ENCODE measurements at places on chromosomes 5 and 9.

GRCh38 chr9:69155341-69156030 is 18.6 kb upstream of the TJP2 start:
- DNase-seq: no peak

DNA sequence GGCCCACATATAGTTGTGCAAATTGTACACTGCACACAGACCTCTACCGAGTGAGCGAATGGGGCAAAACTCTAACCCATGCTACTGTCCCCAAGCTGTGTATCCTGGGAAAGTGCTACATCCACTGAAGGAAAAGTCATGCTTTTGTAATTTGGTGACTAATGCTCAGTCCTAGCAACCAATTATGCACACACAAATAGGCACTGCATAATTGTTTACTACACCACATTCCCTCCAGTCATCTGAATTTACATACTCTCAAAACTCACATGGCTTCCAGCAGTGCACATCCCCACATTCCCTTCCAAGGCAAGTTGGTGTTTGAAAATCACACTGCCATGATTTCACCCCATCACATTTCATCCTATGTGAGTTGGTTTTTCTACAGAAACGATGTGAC is 125.9 kb upstream of the OSMR start:
- no peak for DNase-seq

DNA sequence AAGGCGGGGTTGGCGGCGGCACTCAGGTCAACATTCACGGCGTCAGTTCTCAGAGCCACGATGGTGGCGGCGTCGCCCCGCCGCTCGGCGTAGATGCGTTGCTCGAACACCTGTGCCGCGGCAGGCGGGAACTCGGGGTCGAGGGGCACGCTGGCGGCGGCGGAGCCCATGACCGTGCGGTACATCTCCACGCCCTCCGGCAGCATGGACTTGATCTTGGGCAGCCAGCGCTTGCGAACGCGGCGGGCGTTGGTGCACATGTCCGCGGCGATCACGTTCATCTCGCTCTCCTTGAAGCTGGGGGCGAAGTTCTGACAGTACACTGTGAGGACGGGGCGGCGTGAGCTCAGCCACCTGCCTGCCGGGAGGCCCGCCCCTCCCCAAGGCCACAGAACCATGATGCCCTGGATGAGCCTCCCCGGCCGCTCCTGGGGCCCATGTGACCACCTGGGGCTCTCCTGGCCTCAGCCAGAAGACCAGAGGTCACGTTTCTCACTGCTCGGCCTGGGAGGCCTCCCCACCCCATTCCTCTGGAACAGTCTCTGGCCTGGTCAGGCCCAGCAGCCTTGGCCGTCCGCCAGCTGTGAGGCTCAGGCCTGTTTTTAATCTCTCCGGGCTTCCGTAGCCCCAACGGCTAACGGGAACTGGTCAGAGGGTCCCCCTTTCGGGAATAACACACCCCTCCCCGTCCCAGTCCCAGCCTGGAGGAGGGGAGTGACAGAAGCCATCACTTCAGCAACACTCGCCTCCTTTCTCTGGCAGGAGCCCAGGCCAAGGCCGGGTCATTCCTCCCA is 50.7 kb upstream of the UBAC1 start:
- no peak for DNase-seq

- DNase-seq: no peak
Measured at GRCh38 chr9:98481676-98482075, 226.2 kb upstream of the TBC1D2 start.

DNA sequence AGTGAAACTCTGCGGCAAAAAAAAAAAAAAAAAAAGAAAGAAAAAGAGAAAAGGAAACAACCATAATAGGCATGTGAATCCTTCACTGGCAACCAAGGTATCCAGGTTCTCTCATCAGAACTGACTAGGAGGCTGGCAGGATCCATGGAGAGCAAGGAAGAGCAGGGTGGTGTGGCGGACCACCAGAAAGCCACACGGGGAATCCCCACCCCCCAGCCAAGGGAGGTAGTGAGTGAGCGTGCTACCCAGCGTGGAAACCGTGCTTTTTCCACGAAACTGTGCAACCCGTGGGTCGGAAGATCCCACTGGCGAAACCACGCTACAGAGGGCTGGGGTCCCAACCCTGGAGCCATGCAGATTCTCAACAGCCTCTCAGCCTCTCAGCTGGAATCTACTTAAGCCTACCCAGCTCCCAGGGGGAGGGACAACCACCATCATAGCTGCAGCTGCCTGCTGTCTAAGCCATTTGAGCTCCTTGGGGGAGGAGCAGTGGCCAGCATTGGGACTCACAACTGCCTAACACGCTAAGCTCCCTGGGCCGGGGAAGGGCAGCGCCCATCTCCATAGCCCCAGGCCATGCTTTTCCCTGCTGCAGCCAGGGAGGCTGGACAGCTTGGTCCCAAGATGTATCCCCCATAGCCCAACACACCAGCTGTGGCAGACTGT is 91.6 kb downstream of the PRELID2 start:
- no peak for DNase-seq

DNA sequence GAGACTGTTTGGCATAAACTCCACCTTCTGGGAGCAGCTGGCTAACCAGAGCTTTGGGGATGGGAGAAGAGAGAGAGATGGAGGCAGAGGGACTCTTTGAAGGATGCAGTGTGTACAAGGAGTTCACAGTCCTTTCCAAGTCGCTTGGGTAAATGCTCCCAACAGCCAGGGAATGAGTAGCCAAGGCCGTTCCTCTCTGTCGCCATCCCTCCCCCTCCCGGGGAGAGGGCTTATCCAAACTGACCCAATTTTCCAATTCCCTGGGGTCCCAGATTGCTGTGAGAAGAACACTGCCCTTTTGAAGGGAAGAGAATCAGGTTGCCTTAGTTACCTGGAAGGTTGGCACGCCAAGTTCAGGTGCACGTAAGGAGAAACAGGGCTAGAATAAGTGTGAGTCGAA is 7.9 kb downstream of the WWC1 start:
- DNase-seq: no peak

GRCh38 chr5:158819840-158820620 is 279.7 kb downstream of the EBF1 start:
- no peak for DNase-seq

DNA sequence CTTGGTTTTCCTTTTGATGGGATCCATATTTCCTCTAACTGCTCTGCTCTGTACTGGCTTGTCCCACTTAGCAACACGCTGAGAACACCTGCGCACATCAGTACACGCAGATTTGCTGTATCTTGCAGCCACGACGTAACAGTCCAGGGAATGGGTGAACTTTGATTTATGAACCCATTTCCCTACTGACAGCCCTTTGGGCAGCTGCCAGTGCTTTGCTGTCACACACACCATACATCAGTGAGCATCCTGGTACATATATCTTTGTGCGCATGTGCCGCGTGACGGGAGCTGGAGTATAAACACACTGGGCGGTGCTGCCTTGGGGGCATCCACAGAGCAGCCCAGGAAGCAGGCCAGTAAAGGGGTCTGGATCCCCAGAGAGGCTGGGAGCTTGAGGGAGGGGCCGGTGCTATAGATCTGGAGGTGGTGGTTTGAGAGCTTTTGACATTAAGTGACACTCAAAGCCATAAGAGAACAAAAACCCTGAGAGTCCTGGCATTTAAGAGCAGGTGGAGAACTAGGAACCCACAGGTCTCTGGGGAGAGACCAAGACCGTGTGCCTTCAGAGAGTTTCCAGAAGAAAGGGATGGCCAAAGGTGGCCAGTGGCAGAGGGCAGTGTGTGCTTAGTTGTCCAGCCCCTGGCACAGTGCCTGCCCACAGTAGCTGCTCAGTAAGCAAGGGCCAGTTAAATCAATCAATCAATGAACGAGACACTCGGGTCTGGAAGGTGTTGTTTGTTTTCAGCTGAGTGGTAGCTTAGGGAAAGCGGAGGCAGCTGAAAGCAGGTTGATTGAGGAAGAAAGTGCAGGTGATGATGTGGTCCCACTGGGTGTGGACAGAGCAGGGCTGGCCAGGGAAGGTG is 53.7 kb downstream of the LMX1B start:
- DNase-seq: no peak

DNA sequence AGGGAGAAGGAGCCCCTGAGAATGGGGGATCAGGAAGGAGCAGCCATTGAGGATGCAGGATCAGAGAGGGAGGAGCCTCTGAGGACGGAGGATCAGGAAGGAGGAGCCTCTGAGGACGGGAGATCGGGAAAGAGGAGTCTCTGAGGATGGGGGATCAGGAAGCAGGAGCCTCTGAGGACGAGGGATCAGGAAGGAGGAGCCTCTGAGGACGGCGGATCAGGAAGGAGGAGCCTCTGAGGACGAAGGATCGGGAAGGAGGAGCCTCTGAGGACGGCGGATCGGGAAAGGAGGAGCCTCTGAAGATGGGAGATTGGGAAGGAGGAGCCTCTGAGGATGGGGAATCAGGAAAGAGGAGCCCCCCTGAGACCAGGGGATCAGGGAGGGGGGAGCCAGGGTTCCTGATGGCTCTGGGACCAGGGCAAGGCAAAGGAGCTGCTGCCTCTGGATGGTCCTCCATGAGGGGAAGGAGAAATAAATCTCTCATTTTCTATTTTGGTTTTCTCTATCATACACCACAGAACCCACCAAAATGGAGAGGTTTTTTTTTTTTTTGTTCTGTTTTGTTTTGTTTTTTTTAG is 22.6 kb upstream of the SARDH start:
- DNase-seq: no peak

DNA sequence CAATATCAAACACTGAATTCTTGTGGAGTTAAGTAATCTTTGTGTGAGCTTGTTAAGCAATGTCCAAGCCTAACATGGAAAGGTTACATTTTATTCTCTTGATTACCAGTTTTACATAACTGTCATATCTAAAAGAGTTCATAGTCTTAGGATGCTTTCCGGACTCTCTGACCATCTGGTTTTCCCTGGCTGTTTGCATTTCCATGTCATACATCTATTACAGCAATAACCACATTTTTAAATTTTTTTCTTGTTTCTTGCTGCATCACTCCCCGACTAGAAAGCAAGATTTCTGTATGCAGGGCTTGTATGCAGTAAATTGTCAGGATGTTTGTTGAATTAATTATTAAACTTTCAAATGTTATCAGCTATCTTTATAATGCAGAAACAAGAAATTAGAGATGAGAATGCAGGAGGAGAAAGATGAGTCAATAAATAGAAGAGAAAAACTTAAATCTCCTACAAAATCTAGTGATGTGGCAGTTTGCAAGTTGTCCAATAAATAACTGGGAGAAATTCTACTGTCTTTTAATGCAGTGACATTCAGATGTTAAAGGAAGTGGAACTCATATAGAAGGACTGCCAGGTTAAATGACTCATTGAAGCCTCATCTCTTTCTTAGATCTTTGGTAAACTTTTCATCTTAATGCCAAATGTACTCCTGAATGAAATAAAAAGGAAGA is 179.6 kb upstream of the SGCD start:
- no peak for DNase-seq

DNA sequence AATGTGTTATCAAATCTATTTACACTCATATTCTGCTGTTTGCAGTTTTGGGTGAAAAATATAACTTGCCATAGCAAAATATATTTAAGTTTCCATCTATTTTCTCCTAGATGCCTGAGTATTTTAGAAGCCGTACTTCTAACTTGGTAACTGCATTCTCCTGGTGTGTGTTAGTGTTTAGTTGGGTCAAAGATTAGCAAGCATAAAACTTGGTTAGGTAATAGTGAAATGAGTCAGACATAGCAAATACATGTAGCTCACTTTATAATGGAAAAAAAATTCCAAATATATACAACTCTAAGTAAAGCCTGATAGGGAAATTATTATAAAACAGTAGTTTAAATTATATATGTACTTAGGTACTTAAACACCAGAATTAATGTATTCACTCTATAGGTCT is 640.7 kb upstream of the ST8SIA4 start:
- no peak for DNase-seq

GRCh38 chr5:58706736-58707135 is 123.9 kb downstream of the RAB3C start:
- DNase-seq: no peak

- no peak for DNase-seq
Measured at GRCh38 chr5:99349787-99350186, 421.0 kb upstream of the CHD1 start.

GRCh38 chr9:5644501-5644900 is 15.6 kb downstream of the RIC1 start:
- DNase-seq: no peak

DNA sequence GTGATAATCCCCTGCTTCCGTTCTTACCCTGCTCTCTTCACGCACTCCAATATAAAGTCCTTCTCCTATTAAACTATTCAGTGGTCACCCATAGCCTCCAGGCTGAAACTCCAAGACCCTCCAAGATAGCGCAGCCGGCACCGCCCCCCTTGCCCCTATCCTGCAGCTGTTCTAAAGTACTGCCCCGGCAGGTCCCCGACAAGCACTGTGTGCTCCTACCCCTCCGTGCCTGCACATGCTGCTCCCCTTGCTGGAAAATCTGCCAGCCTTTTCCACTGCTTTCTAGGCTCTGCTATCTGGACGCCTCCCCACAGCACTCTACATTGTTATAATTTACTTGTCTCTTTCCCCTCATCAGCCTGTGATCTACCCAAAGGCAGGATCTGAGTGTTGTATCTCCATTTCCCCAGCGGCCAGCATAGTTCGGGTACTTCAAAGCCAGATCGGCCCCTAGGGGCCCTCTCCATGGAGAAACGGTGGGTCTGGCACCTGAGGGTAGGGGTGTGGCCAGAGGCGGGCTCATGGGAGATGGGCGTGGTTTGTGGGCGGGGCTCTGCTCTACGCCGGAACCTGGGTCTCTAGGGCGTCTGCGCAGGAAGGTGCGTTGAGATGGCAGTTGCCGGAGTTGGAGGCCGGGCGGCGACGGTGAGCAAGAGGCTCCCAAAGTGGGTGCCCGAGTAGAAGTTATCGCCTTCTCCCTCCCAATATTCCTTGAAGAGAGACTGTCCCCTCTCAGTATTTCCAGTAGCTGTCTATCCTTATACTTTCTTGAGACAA is 83.5 kb upstream of the RUSC2 start:
- peak; percentile 10 for DNase-seq

GRCh38 chr5:68303038-68303738 is 87.6 kb downstream of the PIK3R1 start:
- DNase-seq: no peak

DNA sequence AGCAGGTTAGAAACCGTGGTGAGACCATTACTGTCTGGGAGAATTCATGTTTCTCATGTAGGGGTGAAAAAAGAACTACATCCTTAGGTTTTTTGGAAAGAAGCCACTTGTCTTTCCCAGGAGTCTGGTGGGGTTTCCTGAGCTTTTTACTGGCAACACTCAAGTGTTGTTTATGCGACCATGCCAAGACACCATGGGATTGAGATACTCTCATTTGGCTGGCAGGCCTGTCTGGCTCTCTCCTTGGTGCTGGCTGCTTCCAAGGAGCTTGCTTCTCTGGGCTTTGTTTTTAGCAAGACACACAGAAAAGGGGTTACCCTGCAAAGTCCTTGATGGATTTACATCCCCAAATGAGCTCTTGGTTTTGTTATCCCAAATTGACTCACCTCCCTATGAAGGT is 80.9 kb upstream of the ISL1 start:
- DNase-seq: no peak

DNA sequence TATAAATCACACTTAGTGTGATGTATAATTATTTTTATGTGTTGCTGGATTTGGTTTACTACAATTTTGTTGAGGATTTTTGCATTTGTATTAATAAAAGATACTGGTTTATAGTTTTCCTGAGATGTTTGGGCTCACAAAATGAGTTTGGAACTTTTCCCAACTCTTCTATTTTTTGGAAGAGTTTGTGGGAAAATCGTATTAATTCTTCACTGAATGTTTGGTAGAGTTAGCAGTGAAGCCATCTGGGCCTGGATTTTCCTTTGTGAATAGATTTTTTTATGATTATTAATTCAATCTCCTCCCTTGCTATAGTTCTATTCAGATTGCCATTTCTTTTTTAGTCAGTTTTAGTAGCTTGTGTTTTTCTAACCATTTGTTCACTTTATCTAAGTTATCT is 201.7 kb upstream of the NFIL3 start:
- DNase-seq: no peak

All from T-helper 1 cell (primary cell).